ENCODE measurements at places on chromosomes 7 and 10. TPM values are rescaled to one million over a fixed set of nuclear protein-coding genes. Genes with fewer than 3 reads are reported as not detected.

GRM8 gene
- total RNA-seq = not detected

TPST1 gene
- total RNA-seq = 0.94 TPM

PON1 gene
- total RNA-seq = not detected

CALML3 gene
- total RNA-seq = not detected

- DNase-seq = no peak
Measured at GRCh38 chr10:133457100-133457841, 3.5 kb downstream of the SCART1 start.

GRCh38 chr7:131111792-131112191, 215.9 kb upstream of the MKLN1 start:
- DNase-seq = no peak

DNA sequence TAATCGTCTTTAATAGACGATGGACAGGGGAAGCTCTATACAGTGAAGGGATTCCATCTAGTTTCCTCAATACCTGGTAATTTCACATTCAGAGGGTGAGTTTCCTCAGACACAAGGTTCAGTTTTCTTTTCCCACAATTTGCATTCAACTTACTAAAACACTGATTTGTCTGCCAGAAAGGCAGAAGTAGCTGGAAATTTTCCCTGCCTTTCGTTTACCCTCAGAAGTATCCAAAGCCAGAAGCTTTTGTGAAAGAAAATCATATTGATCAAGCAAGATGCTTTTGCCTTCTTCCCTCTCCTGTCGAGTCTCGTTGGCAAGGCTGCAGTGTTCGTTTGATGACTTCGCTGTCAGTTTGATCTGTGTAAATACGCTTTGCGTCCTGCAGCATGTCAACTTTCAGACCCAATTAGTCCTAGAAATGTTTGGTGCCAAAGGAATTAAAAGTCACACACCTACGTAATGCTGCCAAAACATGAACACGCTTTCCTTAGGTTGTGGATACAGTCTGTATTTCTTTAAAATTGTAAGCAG, 631.9 kb upstream of the FOXK1 start:
- DNase-seq = no peak

GRCh38 chr7:68730194-68730593, 868.1 kb upstream of the AUTS2 start:
- no peak for DNase-seq

DNA sequence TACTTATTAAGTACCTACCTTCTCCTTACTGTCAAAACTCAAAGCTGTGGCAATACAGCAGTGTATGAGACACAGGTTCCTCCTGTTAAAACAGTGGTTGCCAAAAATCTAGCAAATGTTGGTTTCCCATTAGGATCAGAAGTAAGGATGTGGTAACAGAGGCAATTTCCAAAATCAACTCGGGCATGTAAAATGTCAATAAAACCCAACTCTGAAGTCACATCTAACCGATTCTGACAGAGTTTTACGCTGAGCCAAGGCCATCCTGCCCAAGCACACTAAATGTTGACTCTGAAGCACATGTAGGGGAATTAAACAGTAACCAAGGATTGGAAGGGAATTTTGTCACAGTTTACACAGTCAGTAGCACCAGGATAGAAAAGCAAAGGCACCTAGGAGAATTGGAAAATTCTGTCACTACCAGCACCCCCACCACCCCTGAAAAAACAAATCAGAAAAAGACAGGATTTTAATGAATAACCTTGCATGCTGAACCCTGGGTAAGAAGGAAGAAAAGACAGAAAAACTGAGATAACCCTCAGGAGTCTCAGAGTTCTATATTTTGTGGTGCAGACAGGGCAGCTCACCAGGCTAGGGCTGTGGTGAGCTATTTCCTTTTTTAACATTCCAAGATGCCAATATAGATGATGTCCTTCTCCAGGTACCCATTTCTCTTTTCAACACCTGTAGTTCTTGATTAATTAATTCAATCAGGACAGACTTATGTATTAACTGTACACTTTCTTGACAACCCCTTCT, 119.5 kb downstream of the DOCK4 start:
- no peak for DNase-seq

DNA sequence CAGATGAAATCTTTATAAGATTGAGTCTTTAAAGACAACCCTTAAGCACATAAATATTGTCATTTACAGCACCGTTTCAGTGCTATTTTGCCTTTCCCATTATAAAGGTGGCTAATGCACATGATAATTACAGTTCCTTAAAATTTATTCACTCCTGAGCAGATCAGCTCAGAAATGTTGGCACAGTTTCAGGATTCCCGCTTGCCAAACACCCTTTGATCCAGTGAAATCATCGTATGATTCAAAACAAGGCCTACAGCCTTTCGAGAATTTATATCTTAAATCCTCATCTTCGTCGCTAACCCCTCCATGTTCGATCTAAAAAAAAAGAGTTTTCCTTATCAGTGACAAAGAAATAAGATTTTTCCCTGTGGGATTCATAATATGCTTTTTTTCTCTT, 14.1 kb upstream of the SOSTDC1 start:
- DNase-seq = no peak

DNA sequence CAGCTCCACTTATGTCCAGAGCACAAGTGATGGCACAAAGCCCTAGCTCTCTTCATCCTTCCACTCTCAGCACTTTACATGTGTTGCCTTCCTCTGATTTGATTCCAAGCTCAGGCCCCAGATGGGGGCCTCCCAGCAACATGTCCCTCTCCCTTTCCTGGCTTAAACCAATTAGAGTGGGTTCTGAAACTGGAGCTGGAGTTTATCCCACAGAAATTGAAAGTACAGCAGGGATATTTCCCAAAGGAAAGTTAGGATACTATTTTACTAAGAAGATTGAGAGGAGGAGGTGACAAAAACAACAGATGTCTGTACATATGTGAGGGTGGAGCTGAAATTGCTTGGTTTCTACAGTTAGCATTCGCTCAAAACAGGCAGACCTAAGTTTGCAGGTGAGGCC, 724.6 kb downstream of the AUTS2 start:
- DNase-seq = no peak

- DNase-seq = no peak
Measured at GRCh38 chr7:125241548-125241947, 311.9 kb upstream of the POT1 start.
